ENCODE measurements at places on chromosomes 4 and X.

DNA sequence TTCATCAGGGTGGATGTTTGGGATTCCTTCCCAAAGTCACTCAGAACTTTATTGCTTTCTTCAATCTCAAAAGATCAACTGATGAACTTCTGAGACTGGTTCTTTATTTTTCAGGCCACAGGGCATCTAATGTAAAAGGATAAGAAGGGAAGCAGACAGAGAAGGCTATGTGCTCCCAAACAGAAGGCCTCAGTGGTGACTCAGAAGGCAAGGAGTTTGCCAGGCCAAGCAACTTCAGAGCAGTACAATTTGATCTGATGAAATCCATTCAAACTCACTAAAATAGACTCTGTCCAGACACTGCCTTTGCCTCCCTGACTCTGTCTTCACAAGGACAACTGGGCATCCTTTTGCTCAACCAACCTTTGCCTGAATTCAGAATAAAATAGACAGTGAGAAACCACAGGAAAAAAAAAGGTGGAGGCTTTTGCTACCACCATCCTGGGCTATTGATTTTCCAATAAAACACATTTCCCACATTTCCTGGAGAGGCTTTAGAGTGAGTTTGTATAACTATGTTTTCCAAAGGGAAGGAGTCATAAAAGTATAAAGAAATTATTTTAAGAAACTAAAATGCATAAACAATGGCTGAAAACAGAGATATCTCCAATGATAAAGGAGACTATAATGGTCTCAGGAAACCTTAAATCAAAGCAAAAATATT, 55.2 kb downstream of the ARHGEF6 start:
- DNase-seq: peak; percentile 20

DNA sequence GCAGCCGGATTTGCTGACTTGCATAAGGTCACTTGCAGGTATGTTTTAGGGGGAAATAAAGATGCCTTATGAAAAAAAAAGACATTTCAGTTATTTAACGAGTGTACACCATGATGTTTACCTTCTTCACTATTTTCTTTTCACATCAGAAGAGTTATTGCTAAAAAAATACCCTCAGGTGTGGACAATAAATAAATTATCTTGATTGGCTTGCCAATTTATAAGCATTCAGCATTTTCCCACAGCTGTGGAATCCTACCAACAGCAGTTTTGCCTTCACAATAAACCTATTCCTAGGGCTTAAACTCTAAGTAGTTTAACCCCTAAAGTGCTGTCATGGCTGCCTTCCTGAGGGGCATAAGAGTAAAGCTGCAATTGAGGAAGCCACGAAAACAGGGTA, 83.4 kb upstream of the S100G start:
- DNase-seq: no peak

DNA sequence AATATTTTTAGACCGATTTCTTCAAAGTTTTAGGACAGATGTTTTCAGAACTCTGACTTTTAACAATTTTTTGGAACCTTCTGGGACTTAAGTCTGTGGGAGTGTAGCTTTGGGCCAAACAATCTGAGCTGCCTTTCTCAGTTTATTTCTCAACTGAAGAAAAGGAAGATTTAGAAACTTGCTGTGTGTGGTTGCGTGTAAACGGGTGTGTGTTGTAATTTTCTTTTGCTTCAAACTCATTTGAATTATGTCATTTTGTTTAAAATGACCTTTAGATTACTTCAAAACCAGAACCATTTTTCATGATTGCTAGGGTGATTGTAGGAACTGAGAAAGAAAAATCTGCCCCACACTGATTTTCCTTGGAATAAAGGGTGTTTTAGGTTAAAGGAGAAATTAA, 577.7 kb upstream of the GALNTL6 start:
- no peak for DNase-seq

DNA sequence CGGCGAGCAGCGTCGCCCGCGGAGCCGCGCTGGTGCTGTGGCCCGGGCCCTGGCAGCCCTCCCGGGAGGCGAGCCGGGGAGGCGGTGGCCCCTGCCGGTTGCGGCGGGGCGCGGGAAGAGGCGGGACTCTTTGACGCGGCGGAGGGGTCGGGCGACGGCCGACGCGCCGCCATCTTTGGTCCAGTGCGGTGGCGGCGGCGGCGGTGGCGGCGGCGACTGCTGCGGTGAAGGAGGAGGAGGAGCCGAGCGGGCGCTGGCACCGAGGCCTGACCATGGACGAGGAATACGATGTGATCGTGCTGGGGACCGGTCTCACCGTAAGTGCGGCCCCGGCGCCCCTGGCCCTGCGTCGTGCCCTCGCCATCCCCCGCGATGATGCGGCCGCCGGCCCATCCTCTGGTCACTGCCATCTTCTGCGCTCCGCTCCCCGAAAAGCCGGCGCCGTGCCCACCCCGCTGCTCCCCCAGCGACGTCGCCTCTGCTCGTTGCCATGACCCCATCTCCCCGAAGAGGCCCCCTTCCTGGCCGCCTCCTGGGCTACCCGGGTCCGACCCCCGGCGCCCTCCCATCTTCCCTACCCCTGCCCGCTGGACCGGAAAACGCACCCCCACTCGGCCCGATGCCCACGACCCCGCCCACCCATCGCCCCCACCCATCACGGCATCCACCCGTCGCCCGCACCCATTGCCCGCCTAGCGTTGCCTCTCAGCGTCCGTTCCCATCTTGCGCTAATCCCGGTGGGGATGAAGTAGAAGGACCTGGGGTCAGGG, at the start of gene GDI1:
TSS of gene GDI1 (plus strand) at position 172 of the 770 bp plus-strand sequence. CDS start at position 273, 101 bp downstream.
- DNase-seq: no peak

- DNase-seq: peak; percentile 74
Measured at GRCh38 chr4:112234952-112235609, 3.5 kb downstream of the AP1AR start.

GRCh38 chr4:150828159-150828558, 186.9 kb downstream of the LRBA start:
- no peak for DNase-seq
